Activated CD8-positive, alpha-beta T cell treated with anti-CD3 and anti-CD28 coated beads for 36 hours (primary cell): ENCODE measurements at places on chromosomes 5 and 9. TPM values are rescaled to one million over a fixed set of nuclear protein-coding genes. Genes with fewer than 3 reads are reported as not detected.

DNA sequence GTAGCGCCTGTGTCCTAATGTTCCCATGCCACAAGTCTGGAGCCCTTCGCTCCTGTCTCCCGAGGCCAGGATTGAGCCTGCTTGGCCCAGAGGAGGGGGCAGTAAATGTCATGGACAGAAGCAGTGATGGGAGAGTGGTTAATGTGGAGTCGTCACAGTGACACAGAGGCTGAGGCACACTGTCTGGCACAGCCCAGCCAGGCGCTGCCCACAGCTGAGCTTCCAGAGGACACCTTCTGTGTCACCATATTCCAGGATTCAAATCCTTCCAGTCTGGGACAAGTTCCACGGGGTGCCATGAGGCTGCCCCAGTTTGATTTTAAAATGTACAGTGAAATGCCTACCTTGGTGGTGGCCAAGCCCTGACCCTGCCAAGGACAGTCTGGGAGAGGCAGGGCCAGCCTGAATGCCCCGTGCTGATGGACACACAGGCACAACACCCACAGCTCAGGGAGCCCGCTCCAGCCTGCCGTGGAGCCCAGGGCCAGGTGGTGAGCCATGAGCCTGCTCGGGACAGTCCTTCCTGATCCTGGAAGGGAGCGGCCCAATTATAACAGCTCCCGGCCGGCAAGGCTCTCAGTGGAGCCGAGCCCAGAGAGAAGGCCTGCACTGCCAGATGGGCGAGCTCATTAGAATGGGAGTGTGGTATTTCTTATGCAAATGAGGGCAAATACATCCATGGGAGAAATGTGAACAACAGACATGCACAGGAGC lies 99.1 kb upstream of the RUFY1 start:
- H3K36me3 ChIP-seq = no peaks in the 10 kb centered on the region
- no peak for DNase-seq
- H3K4me1 ChIP-seq = no peaks in the 10 kb centered on the region
- H3K4me3 ChIP-seq = no peak overlapping the region
- no peak overlapping the region for H3K27ac ChIP-seq

DNA sequence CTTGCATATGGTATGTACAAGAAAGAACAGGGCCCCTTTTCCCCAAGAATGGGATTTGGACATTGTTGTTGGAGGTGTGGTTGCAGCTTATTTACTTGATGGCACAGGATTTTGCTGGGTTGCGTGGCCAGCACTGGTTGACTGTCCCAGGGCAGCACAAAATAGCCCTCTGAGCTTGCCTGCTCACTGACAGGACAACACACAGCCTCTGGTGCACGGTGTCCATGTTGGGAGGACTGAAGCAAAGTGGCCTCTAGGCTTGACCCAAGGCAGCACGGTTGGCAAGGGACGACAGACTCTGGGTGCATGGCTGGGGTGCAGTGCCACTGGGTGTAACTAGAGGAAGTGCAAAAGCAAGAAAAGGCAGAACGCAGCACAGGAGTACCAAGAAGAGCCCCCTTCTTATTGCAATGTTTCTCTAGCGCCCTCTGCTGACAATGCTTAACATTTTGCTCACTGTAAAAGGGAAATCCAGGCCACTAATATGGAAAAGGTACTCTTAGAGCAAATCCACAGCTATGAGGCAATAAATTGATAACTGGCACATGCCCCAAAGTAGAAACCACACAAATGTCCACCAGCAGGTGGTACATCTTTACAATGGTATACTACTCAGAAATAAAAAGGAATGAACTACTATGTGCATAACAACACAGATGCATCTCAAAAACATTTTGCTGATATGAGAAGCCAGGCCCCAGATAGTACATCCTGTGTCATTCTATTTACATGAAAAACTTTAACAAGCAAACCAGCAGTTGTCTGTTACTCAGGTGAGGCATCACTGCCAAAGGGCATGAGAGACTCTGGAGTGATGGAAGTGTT lies 47.4 kb upstream of the BARX1 start:
- H3K4me1 ChIP-seq = no peaks in the 10 kb centered on the region
- no peaks in the 10 kb centered on the region for H3K36me3 ChIP-seq
- H3K4me3 ChIP-seq = no peak overlapping the region
- peak; percentile 62 for DNase-seq
- H3K27ac ChIP-seq = no peak overlapping the region

DNA sequence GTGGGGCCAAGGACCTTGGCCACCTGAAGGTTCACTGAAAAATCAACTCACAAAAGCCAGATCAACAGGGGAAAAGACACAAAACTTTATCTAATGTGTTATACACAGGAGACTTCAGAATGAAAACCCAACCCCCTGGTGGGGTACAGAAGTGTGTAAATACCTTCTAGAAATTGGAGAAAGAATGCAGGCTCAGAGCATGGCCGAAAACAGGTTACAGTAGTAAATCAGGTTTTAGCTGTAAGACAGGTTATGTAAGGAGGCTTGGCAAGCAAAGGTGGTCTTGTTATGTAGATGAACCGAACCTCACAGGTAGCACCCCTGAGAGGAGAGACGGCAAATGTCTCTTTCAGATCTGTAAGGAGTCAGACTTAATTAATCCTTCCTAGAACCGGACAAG lies 10.0 kb downstream of the CEMIP2 start:
- H3K27ac ChIP-seq = no peak overlapping the region
- DNase-seq = no peak
- H3K4me1 ChIP-seq = peaks cover 72% of the 10 kb centered on the region

Gene FLT4
- 4.4 TPM for total RNA-seq

GRCh38 chr9:136655536-136656182 lies 7.1 kb upstream of the EGFL7 start:
- H3K4me1 ChIP-seq = peaks cover 13% of the 10 kb centered on the region
- DNase-seq = no peak

- no peak overlapping the region for H3K27ac ChIP-seq
- H3K27me3 ChIP-seq = peaks cover 2% of the 10 kb centered on the region
- no peaks in the 10 kb centered on the region for H3K36me3 ChIP-seq
- no peak for DNase-seq
These were observed 69.2 kb downstream of the STK32A start for GRCh38 chr5:147303976-147304375.

DNA sequence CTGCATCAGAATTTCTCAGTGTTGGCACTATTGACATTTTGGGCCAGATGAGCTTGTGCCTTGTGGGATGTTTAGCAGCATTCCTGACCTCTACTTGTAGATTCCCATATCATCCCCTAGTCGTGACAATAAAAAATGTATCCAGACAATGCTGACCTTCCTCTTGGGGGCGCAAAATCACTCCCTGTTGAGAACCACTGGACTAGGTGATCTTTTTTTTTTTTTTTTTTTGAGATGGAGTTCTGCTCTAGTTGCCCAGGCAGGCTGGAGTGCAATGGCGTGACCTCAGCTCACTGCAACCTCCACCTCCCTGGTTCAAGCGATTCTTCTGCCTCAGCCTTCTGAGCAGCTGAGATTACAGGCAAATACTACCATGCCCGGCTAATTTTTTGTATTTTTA lies 22.6 kb downstream of the STXBP1 start:
- H3K4me3 ChIP-seq = no peak overlapping the region
- no peaks in the 10 kb centered on the region for H3K27me3 ChIP-seq
- H3K27ac ChIP-seq = no peak overlapping the region
- H3K36me3 ChIP-seq = no peaks in the 10 kb centered on the region

- H3K27me3 ChIP-seq = peaks cover 15% of the 10 kb centered on the region
- no peak overlapping the region for H3K4me3 ChIP-seq
- DNase-seq = no peak
- H3K36me3 ChIP-seq = no peaks in the 10 kb centered on the region
- no peaks in the 10 kb centered on the region for H3K4me1 ChIP-seq
- no peak overlapping the region for H3K27ac ChIP-seq
These were observed 112.3 kb upstream of the CXCL14 start for GRCh38 chr5:135691044-135691443.

Gene HMMR
- total RNA-seq = 94.2 TPM

Gene SNCAIP
- not detected for total RNA-seq

Gene ERP44
- total RNA-seq = 11.1 TPM

Gene STING1
- total RNA-seq = 46.3 TPM

DNA sequence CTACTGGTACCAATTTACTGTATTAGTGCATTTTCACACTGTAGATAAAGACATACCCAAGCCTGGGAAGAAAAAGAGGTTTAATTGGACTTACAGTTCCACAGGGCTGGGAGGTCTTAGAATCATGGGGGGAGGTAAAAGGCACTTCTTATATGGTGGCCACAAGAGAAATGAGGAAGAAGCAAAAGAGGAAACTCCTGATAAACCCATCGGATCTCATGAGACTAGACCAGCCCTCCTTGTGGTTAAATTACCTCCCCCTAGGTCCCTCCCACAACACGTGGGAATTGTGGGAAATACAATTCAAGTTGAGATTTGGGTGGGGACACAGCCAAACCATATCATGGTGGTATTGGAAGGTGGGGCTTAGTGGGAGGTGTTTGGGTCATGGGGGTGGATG lies 56.5 kb upstream of the SPDL1 start:
- peaks cover 34% of the 10 kb centered on the region for H3K27me3 ChIP-seq
- H3K4me1 ChIP-seq = no peaks in the 10 kb centered on the region
- no peaks in the 10 kb centered on the region for H3K36me3 ChIP-seq
- no peak for DNase-seq
- no peak overlapping the region for H3K27ac ChIP-seq

- no peak for DNase-seq
- H3K27ac ChIP-seq = no peak overlapping the region
- no peak overlapping the region for H3K4me3 ChIP-seq
These were observed 3.1 kb upstream of the ENTPD8 start for GRCh38 chr9:137444106-137444790.

Gene IL4
- total RNA-seq = 0.72 TPM

DNA sequence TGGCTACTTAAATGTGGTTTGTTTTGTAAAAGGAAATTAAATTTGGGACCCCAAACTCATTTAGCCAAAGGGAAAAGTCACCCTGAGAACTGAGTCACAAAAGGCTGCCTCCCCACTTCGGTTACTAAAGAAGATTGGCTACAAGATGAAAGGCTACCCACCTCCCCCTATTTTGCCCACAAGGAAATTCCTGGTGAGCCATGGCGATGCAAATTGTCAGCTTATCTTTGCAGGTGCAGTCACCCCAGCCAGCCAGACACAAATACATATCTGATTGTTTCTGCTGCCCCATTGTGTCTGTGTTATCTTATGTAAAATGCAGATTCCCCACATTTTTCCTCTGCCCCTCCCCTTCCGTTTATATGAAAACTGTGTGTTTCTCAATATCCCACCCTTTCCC lies 8.9 kb downstream of the PAEP start:
- H3K27me3 ChIP-seq = no peaks in the 10 kb centered on the region
- DNase-seq = no peak
- no peak overlapping the region for H3K4me3 ChIP-seq

DNA sequence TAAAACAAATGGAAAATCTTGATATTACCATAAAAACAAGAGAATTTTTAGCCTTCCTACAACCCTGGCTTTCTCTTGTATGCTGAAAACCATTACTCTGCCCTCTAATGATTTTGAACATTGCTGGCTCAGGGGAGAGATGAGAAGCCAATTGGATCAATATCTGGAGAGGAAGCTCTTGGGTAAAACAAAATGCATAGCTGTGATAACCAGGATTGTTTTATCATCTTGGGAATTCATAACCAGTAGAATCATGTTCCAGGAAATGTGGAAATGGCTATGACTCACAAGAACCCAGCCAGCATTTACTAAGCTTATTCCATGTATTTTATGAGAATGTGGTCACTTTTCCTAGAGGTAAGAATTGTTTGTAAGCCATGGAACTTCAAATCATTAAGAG lies 51.1 kb upstream of the CTNND2 start:
- DNase-seq = no peak
- no peaks in the 10 kb centered on the region for H3K36me3 ChIP-seq
- no peaks in the 10 kb centered on the region for H3K4me1 ChIP-seq
- H3K27ac ChIP-seq = no peak overlapping the region

Gene RNF183
- total RNA-seq = not detected
